ENCODE measurements at places on chromosomes 6 and 20.
A peak's percentile ranks its signal among the peaks of the same experiment; 100 is the strongest.

DNA sequence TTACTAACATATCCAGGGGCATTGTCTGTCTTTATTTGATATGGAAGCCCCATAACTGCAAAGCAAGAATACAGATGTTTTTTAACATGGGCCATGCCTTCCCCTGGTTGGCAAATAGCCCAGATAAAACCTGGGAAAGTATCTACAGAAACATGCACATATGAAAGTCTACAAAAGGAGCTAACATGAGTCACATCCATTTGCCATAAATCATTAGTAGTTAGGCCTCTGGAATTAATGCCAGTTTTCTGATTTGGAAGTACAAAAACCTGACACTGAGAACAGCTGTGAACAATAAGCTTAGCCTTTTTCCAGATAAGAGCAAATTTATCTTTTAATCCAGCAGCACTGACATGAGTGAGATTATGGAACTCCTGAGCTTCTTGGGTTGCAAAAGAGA, 418.0 kb upstream of the IMPG1 start:
- DNase-seq: no peak

- DNase-seq: no peak
These were observed 846.4 kb upstream of the EYS start for GRCh38 chr6:66553441-66553840.

DNA sequence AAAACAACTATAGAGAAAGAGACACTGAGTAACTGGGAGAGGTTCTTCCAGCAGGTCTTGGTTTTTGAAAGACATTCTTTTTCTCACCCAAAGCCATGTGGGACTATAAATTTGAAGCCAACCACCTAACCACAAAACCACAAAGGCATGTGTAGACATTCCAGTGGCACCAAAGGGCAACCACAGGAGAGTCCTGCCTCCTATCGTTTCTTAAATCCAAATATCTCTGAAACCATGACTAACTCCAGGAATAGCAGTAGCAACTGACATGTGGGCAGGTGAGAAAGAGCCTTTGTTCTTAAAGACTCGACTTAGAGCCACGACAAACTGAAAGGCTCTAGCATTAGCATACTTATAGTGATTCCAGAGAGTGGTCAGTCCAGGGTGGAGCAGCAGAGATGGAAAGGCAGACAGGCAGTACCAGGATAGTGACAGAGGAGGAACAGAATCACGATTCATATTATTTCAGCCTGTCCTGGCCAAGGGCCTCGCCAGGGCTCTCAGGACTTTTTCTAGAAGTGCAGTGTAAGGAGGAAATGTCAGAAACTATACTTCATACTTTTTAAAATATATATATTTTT, 9.4 kb upstream of the COL9A1 start:
- no peak for DNase-seq

GRCh38 chr20:17172836-17173516, 53.9 kb upstream of the PCSK2 start:
- no peak for DNase-seq

DNA sequence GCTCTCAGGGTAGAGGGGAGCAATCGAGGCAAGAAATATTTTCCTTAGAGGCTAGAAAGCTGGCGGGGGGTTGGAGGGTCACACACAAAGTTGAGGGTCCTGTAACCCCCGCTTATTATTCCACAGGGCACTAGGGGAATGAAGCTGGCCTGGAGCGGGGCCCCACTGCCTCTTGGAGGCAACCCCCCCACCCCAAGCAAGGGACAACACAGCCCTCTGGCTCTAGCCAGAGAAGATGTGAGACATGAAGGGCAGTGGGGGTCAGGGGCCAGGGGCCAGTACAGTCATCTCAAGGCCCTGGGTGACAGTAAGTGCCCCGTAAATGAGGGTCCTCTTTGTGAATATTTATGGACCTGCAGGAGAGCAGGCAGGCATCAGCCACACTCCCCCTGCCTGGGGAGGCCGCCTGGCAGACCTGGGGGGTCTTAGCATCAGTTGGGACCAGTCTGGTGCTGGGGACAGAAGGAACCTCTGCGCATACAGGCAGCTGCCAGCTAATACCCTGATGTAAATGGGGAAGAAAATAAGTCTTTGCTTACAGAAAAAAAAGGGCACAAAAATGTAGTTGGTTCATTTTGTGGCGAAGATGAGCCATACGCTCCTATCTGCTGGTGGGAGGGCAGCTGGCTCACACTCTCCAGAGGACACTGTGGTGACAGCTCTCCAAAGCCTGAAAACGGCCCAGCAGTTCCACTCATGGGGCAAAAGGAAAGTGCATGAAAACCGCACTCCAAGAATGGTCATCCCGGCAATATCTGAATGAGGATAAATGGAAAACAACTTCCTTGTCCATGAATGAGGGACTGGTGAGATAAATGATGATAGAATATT, 21.9 kb downstream of the SPATA2 start:
- DNase-seq: no peak

DNA sequence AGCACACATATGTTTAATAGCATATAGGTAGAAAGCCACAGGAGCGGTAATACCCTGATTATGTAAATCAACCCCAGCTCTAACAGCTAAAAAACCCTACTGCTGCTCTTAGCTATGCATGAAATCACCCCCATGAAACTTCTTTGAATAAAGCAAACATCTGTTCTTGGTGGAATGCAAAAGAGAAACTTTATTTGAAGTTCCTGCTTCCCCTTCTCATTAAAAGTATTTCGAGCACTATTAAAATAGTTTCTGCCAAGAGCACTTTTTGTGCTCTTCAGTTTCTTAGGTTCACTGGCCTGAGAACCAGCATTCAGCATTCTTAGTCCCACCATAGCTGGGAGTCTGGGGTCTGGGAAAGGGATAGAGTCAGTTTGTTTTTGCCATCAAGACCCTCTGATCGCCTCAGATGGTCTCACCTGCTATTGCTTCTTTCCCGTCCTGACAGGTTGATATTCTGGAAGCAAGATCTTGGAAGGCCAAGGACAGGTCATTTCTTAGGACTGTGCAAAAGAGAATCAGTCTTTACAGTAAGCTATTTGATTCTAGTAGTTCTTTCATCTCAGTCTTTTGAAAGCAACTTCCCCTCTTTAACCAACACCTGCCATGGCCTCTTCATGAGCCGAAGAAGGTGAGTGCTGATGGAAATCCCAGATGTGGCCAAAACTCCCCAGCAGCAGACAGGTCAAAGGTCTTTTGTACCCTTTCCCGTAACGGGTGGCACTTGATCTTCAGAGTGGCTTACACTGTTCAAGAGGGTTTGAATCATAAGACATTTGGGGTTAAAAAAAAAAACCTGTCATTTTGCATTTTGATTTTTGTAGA, 76.5 kb upstream of the TMEM170B start:
- DNase-seq: no peak

GRCh38 chr6:151121900-151122299, 117.9 kb upstream of the AKAP12 start:
- no peak for DNase-seq

DNA sequence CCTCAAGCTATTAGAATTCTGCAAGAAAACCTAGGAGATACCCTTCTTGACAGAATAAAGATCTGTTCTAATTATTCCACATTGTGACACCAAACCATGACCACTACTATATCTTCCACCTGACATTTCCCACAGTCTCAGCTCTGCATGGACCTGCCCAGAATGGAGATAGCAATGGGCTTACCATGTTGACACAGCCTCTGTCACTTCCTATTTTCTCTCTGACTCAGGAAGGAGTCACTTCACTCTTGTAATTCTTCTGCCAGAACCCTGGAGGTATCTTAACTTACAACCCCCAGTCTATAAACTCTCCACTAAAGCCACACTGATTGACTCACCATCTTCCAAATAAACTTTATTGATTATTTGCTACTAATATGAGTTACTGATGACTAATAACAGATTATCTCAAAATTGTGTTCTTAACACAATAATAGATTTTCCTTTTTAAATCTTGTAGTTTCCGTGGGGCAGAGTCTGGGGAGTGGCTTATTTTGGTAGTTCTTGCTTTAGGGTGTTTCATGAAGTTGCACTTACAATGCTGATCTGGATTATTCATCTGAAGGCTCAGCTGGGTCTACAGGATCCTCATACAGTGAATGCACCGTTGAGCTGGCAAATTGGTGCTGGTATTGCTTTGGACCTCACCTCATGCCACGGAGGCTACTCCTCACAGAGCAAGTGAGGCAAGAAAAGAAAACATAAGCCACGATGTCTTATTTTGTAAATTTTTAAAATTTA, 869.9 kb downstream of the KIF16B start:
- DNase-seq: no peak

DNA sequence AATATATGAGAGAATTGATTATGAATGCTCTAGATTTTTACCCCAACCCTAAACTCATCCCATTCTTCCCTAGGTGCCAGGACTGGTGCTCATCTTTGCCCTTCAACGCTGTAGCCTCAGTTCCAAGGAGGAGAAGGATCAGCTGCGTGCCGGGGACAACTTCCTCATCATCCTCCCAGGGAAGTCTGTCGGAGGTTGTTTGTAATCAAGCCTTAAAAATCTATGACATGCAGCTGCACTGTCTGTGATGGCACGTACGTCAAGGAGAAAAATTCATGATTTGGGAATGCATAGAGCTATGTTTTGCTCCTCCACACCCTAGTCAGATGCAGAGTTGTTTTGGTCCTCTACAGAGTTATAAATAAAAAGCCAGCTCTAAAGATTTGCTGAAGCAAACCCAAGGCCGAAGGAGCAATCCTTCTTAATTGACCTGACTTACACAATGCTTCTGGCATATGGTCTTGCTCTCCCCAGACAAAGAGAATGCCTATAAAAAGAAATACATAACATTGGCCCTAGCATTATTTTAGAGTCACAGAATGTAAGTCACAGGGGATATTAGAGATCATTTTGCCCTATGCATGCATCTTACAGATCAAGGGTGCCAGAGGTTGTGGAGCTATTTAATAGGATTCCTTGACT, 244.2 kb downstream of the HIVEP2 start:
- no peak for DNase-seq

DNA sequence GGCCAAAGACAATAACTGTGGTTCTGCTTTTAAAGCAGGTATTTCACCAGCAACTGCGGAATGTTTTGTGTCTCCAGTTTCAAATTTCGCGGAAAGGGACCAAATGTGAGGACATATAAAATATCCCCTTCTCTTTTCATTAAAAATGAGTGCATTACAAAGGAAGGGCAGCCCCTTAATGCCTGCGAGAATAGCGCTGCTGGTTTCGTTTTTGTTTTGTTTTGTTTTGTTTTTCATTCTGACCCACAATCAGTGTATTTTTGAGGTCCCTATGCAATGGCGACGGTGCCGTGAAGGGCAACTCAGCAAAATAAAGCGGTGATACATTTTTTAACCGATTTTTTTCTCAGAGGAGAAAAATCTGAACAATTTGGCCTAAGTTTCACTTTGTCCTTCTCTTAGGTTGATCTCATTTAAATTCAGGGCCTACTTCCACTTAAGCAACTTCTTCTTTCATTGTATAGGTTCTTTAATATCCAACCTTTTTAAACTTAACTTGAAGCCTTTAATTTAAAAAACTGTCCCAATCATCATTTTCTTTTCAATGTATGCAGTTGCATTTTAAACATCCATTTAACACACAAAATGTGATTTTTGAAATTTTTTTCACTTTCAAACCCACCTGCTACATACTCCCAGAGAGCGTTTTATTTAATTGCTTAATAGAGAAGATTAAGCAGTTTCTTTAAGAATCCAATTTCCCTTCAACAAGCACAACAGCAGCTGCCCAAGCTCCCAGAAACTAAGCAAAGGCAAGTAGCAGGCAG, 2.9 kb upstream of the HIVEP2 start:
- no peak for DNase-seq

- DNase-seq: peak; percentile 14
These were observed 31.1 kb upstream of the CST7 start for GRCh38 chr20:24917797-24918578.

GRCh38 chr6:87710090-87710489, 8.1 kb upstream of the AKIRIN2 start:
- no peak for DNase-seq

GRCh38 chr6:69880601-69881000, 14.2 kb downstream of the COL19A1 start:
- DNase-seq: no peak

DNA sequence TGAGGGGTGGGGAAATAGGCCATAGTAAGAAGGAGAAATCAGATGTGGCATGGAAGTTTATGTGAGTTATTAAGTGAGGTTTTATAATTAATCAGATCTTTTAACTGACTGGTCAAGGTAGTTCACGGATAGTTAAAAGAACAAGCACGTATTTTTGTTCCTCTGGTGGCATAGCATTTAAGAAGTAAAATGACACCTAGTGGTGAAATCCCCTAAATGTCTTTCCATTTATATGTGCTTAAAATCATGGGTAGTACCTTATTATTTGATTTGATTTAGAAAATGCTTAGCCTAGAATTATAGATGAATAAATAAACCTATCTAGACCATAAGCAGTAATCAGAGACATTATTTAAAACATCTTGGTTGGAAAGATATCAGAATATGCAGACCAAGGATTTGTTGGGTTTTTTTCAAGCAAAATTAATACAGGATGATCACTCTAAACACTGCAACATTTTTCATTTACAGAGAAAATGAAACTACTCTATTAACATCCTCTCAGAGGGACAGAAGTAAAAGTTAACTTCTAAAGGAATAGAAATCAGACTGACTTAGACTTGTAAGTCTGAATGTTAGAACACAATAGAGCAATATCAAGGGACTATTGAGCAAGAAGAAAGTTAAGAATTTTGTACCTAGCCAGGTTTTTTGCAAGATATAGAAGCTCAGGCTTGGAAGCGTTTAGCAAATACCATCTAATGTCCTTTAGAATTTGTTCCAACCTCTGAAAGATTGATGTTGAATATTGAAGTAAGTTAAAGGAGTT, 81.1 kb downstream of the STXBP5 start:
- no peak for DNase-seq

GRCh38 chr6:119306396-119306968, 43.1 kb downstream of the MAN1A1 start:
- DNase-seq: no peak

GRCh38 chr20:61682114-61682995, 383.3 kb downstream of the TAF4 start:
- DNase-seq: no peak

DNA sequence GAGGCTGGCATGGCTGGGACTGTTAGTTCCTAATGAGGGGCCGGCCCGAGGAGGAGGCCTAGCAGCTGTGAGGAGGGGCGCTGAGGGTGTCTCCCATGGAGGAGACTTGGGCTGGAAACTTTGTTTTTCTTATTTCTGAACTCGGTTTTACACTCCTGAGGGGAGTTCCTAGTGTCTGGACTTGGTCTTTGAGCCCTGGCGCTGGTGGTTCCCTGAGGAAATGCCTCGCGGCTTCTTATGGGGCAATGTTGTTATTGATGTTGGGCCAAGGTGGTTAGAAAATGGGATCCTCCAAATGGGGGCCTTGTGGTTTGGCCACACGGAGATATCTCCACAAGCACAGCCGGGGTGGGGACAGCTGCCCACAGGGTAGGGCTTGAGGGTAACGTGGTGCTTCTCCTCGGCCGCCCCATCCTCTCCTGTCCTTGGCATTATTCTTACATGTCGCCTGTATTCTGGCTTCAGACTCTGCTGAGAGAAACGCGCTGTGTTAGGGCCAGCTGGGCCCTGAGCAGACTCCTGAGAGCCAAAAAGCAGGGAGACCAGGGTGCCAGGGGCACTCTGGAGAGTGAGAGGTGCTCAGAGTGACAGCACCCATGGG, 136.9 kb downstream of the FOXO3 start:
- DNase-seq: no peak
